HFFc6 (cell line): ENCODE measurements at places on chromosomes 3 and 15. TPM values are rescaled to one million over a fixed set of nuclear protein-coding genes. Genes with fewer than 3 reads are reported as not detected.

- no peak for DNase-seq
Observed at GRCh38 chr3:43468133-43468532, 153.7 kb downstream of the ANO10 start.

- no peak for DNase-seq
Observed at GRCh38 chr3:17054301-17054981, 169.7 kb downstream of the PLCL2 start.

DNA sequence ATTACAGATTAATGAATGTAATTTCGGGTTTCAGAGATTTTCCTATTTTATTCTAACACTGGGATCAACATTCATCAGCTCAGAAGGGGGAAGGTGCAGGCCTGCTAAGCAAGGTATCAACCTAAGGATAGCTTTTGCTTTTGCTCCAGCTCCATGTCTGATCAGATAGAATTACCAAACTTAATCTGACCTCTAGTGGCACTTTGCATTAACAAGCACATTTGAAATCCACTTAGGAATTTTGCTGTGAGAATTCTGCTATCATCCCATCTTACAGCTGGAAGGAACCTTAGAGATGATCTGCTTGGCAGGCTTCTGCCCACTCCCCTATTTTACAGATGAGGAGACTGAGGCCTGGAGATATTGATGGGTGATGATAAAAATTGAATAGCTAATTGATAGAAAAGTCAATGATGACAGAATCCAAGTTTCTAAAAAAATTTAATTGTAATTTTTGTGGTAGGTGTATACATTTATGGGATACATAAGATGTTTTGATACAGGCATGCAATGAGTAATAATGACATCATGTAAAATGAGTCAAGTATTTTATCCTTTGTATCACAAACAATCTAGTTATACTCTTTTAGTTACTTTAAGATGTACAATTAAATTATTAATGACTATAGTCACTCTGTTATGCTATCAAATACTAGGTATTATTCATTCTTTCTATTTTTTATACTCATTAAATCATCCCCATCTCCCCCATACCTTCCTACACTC is 209.2 kb upstream of the ZPLD1 start:
- DNase-seq, result peak; percentile 77

- no peak for DNase-seq
Observed at GRCh38 chr15:66369773-66370651, 13.5 kb upstream of the TIPIN start.

OSBPL10 gene
- 8.8 to 11.2 TPM (median 9.6 TPM) in 3 replicates for total RNA-seq

GRCh38 chr15:65217526-65218482 is 6.5 kb upstream of the CILP start:
- DNase-seq, result no peak

DNA sequence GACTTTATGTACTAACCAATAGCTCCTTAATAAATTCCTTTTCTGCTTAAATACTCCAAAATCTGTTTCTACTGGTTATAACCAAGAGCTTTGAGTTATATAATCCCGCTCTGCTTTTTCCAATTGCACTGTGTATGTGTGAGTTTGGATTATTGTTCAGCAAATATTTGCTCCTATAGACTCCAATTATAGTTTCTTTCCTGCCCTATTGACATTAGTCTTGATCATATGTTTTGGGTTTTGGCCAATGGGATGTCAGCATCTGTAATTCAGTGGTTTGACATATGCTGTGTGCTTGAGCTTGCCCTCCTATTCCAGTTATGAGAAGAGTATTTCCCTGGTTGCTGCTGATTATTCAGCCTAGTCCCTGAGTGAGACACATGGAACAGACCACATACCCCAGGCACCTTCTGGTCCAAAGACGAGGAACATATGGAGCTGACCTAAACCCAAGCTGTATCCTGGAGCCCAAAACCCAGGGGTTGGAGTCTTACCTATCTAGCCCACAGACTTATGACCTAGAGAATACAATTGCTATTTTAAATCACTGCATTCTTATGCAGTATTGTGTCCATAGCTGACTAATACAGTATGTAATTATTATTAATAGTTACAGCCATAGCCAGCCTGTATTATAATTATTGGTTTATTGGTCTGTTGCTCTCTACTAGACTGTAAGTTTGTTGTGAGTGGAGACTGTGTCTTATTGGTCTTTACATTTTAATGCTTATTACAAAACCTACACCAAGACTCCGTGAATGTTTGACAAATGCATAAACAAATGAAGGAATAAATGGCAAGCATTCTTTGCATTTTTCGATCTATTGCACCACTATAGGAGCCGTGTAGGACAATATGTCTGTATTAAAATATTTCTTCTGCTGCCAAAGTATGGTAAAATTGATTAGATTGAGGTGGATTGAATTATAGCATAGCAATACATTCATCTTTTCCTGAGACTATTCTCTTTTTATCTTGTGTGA is 11.7 kb upstream of the ZNF280D start:
- no peak for DNase-seq

DOCK3 gene
- 0.21 and 0.23 TPM in 2 replicates for total RNA-seq
